Right renal pelvis (tissue), 4 donors: ENCODE measurements at places on chromosomes 5 and 9. TPM values are rescaled to one million over a fixed set of nuclear protein-coding genes. Genes with fewer than 3 reads are reported as not detected.

The APBA1 gene
- polyA plus RNA-seq = 19.6 TPM

The STXBP1 gene
- 32.2 TPM for polyA plus RNA-seq

The SELENOP gene
- polyA plus RNA-seq = 611 TPM

The MYO10 gene
- 39.2 TPM for polyA plus RNA-seq

The SLC6A18 gene
- 3.9 TPM for polyA plus RNA-seq
